ENCODE measurements at places on chromosomes 2 and 18. TPM values are rescaled to one million over a fixed set of nuclear protein-coding genes. Genes with fewer than 3 reads are reported as not detected.

- peaks cover 52% of the 10 kb centered on the region for H3K36me3 ChIP-seq
- DNase-seq, result no peak
- no peak overlapping the region for H3K27ac ChIP-seq
- H3K27me3 ChIP-seq, result no peaks in the 10 kb centered on the region
- H3K4me3 ChIP-seq, result no peak overlapping the region
Measured at GRCh38 chr18:8391068-8391467, 218.2 kb upstream of the RAB12 start.

DNA sequence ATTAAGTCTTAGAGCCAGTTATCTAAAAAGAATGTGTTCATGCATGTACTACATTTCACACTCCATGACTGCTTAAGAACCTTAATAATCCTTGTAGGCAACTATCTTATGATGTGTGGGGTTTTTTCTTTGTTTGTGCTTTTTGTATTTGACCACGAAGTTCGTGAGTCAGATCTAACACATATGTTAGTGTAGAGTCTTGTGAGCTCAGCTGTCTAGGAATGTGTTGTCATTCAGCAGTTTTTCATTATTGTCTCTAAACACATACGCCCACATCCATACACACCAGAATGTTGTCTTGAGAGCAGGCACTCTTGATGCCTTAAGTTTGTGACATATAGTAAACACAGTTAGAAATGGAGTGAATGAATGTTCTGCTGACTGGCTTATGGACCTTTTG, 38.4 kb downstream of the CAB39 start:
- H3K36me3 ChIP-seq, result peaks cover 18% of the 10 kb centered on the region
- peaks cover 5% of the 10 kb centered on the region for H3K4me1 ChIP-seq
- H3K4me3 ChIP-seq, result no peak overlapping the region
- H3K27ac ChIP-seq, result no peak overlapping the region

- no peak for DNase-seq
- no peaks in the 10 kb centered on the region for H3K4me1 ChIP-seq
- no peaks in the 10 kb centered on the region for H3K36me3 ChIP-seq
- H3K27ac ChIP-seq, result no peak overlapping the region
- no peak overlapping the region for H3K4me3 ChIP-seq
Measured at GRCh38 chr18:7367336-7367735, 136.4 kb downstream of the LRRC30 start.

GRCh38 chr2:235864733-235865515, 303.3 kb downstream of the GBX2 start:
- H3K36me3 ChIP-seq, result peaks cover 2% of the 10 kb centered on the region
- no peak overlapping the region for H3K4me3 ChIP-seq
- H3K27me3 ChIP-seq, result no peaks in the 10 kb centered on the region
- H3K4me1 ChIP-seq, result peaks cover 31% of the 10 kb centered on the region
- no peak overlapping the region for H3K27ac ChIP-seq

DNA sequence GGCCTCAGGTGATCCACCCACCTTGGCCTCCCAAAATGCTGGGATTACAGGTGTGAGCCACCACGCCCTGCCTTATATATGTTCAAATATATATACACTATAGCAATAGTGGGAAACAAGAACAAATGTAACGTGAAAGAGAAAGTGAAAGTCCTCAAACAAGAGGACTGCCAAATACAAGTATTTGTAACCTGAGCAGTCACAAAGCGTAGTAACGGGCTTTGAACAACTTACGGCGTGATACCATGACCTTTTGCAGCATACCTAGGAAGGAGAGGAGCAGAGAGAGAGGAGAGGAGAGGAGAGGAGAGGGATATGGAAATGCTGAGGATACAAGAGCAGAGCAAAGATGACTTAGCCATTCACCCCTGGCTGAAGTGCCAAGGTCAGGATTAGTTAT, 113.8 kb upstream of the RGPD4 start:
- DNase-seq, result no peak
- no peak overlapping the region for H3K27ac ChIP-seq
- peaks cover 3% of the 10 kb centered on the region for H3K27me3 ChIP-seq
- H3K36me3 ChIP-seq, result no peaks in the 10 kb centered on the region
- H3K4me1 ChIP-seq, result peaks cover 7% of the 10 kb centered on the region

- H3K4me1 ChIP-seq, result no peaks in the 10 kb centered on the region
- no peak within 1 kb of the TSS for H3K4me3 ChIP-seq
- no peak for DNase-seq
- H3K27me3 ChIP-seq, result peaks cover 44% of the 10 kb centered on the region
- H3K36me3 ChIP-seq, result no peaks in the 10 kb centered on the region
Measured at GRCh38 chr2:240868286-240869108, at the start of gene AGXT. Gene AGXT (plus strand): TSS chr2:240868824. CDS start chr2:240868866, 42 bp downstream.

DNA sequence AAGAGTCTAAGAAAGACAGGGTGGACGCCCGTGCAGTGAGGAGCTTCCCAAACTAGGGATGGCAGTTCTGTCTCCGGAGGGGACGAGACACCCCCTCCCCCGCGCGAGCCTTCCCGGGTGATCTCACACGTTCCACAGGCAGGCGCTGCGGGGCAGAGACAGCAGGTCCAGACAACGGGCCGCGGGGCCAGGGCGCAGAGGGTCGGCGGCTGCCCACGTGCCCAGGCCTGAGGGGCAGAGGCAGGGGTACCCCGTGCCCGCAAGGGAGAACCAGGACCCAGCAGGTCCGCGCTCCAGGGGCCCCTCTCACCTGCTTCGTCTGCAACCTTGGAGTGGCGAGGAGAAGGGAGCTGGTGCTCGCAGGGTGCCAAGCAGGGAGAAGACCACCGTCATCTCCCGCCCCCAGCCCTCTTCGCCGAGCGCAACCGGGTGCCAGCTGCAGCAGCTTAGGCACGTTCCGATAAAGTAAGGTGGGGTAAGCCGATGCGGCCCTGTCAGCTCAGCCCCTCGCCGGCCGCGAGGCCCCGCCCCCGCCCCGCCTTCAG, at the start of gene GPR155:
Gene GPR155 (minus strand): TSS at position 467 of the 545 bp plus-strand sequence. CDS start 5,073 bp downstream, outside the sequence.
- peak; percentile 87 for DNase-seq
- peak within 1 kb of the TSS; percentile 89 for H3K4me3 ChIP-seq
- H3K27ac ChIP-seq, result peak within 1 kb of the TSS; percentile 95
- peaks cover 14% of the 10 kb centered on the region for H3K27me3 ChIP-seq
- H3K36me3 ChIP-seq, result no peaks in the 10 kb centered on the region

DNA sequence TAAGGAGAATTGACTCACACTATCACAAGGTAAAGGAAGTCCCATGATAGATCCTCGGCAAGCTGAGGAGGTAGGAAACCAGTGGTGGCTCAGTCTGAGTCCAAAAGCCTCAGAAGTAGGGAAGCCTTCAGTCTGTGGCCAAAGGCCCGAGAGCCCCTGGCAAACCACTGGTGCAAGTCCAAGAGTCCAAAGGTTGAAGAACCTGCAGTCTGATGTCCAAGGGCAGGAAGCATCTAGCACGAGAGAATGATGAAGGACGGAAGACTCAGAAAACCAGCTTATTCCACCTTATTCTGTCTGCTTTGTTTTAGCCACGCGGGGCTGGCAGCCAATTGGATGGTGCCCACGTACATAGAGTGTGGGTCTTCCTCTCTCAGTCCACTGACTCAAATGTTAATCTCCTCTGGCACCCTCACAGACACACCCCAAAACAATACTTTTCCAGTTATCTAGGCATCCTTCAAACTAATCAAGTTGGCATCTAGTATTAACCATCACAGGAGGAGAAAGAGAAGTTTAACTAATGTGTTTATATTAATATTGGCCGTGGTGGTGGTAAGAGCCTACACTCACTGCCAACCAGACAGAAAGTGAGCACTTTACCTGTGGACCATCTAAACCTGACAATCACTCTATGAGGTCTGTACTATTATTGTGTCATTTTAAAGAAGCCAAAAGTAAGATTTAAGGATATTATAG, 8.1 kb upstream of the TRIB2 start:
- no peak for DNase-seq
- H3K36me3 ChIP-seq, result no peaks in the 10 kb centered on the region
- H3K4me3 ChIP-seq, result no peak overlapping the region
- H3K27ac ChIP-seq, result no peak overlapping the region
- peaks cover 9% of the 10 kb centered on the region for H3K4me1 ChIP-seq

DNA sequence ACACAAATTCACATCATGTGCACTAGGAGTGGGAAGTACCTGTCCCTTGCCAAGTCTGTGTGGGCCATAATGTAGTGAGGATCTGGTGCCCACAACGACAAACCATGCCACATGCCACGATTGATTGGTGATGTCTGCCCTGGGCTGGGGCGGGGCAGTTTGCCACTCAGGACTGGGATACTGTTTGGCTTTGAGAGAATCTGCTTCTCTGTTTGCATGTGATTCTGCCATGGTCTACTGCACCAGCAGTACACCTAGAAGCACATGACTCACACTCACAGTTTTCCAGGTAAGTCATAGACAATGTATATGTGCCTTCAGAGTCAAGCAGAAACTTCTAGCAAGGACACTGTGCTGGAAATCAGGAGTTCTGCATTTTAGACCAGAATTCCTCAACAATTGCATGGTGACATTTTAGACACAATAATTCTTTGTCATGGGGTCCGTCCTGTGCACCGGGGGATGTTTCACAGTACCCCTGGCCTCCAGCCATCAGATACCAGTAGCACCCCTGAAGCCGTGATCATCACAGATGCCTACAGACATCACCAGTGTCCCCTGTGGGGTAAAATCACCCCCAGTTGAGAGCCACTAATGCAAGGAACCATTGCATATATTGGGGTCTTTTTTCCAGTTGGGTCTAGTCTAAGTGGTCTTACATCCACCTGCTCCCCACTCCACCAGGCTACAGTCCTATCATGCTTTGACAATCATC, 278.3 kb downstream of the EIPR1 start:
- no peaks in the 10 kb centered on the region for H3K27me3 ChIP-seq
- no peaks in the 10 kb centered on the region for H3K36me3 ChIP-seq
- peak; percentile 51 for DNase-seq
- H3K4me1 ChIP-seq, result no peaks in the 10 kb centered on the region
- H3K4me3 ChIP-seq, result no peak overlapping the region
- no peak overlapping the region for H3K27ac ChIP-seq

DNA sequence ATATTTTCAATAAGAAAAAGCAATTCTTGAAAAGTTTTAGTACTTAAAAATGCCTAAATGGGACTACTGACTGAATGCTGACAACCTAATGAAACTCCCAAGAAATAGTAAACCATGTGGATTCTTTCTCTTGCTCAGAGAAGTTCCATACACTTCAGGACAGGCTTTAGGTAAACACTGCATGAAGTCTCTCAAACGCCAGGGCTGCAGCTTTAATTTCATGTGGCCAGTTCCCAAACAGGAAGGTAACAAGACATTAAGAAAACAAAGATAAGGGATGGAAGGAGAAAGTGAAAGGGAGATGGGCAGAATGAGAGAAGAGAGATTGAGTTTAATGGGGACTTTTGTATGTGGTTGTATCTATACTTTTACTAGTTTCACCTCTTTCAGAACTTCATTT, 734.7 kb upstream of the PKDCC start:
- no peak overlapping the region for H3K27ac ChIP-seq
- no peaks in the 10 kb centered on the region for H3K36me3 ChIP-seq
- no peak for DNase-seq
- H3K27me3 ChIP-seq, result peaks cover 2% of the 10 kb centered on the region

DNA sequence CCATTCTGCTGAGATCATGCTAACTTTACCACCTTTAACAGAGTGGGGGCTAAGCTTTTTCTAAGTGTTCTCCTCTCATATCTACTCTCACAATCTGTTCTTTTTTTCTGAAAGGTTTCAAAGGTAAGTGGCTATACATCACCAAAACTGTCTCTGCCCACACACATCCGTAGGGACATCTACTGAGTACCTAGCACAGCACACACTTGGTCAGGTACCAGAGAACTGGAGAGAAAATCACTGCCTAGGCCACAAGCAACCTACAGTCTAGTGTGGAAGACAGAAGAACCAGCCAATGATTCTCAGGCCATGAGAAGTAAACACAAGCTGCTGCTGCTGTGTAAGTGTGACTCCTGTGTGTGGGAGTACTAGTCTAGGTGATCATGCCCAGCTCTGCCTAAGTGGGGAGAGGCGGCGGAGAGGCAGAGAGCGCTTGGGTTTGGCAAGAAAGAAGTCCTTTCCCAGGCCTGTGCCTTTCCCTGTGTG, 176.1 kb upstream of the ZFP36L2 start:
- H3K27ac ChIP-seq, result no peak overlapping the region
- H3K4me3 ChIP-seq, result no peak overlapping the region
- DNase-seq, result no peak
- peaks cover 6% of the 10 kb centered on the region for H3K36me3 ChIP-seq
- no peaks in the 10 kb centered on the region for H3K27me3 ChIP-seq
- H3K4me1 ChIP-seq, result peaks cover 47% of the 10 kb centered on the region

DNA sequence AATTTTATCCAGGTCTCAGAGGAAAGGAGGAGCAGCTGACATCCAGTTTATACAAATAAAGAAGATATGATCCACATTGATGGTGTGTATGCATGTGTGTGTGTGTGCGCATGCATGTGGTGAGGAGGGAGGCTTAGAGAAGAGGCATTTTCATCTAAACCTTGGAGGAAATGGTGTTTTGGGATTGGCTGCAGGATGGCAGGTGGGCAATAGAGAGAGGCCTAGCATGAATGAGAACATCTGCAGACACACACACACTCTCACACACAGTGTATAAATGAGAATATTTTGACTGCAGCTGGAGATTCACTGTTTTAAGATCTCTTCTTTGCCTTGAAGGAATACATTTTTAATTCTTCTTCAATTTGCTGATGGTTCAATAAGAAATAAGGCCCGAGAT, 61.7 kb upstream of the TMEM17 start:
- H3K4me3 ChIP-seq, result no peak overlapping the region
- peaks cover 3% of the 10 kb centered on the region for H3K27me3 ChIP-seq
- no peak overlapping the region for H3K27ac ChIP-seq
- peaks cover 29% of the 10 kb centered on the region for H3K4me1 ChIP-seq

GRCh38 chr2:233351423-233351822, 2.9 kb upstream of the DGKD start:
- no peak for DNase-seq
- H3K36me3 ChIP-seq, result no peaks in the 10 kb centered on the region
- H3K4me3 ChIP-seq, result peak overlapping the region; percentile 3

- H3K27ac ChIP-seq, result no peak overlapping the region
- H3K4me3 ChIP-seq, result no peak overlapping the region
- no peaks in the 10 kb centered on the region for H3K4me1 ChIP-seq
- DNase-seq, result peak; percentile 80
- no peaks in the 10 kb centered on the region for H3K36me3 ChIP-seq
Measured at GRCh38 chr2:2568411-2568810, 237.3 kb upstream of the MYT1L start.

DNA sequence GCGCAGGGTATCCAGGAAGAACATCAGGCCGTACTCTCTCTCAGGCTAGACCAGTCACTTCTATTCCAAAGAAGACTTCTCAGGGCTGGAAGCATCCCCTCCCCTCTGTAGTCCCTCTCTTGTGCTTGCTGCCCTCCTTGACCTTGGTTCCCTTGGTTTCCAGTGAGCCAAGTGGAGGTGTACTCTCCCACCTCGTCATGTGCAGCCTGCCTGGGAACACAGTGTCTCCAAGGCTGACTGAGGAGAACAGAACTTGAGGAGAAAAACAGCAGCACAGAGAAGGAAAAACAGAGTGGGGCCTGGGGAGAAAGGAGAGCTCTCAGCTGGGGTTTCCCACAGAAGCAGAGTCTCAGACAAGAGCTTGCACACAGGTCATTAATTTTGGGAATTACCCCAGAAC, 52.7 kb downstream of the HAUS1 start:
- H3K27ac ChIP-seq, result no peak overlapping the region
- H3K27me3 ChIP-seq, result no peaks in the 10 kb centered on the region
- no peak for DNase-seq

Gene KLHL29
- total RNA-seq, result 5.0 TPM

Gene MYO5B
- not detected for total RNA-seq

Gene RAB17
- 3.9 TPM for total RNA-seq

Gene GCC2
- 34.3 TPM for total RNA-seq

Gene CCDC85A
- 1.5 TPM for total RNA-seq

Gene ALPP
- not detected for total RNA-seq

Gene NOSTRIN
- not detected for total RNA-seq

Gene VWA3B
- total RNA-seq, result not detected

Gene C2orf74
- total RNA-seq, result 10.3 TPM
